AG08396 (cell line): ENCODE measurements at places on chromosomes 2 and 18.
A peak's percentile ranks its signal among the peaks of the same experiment; 100 is the strongest.

DNA sequence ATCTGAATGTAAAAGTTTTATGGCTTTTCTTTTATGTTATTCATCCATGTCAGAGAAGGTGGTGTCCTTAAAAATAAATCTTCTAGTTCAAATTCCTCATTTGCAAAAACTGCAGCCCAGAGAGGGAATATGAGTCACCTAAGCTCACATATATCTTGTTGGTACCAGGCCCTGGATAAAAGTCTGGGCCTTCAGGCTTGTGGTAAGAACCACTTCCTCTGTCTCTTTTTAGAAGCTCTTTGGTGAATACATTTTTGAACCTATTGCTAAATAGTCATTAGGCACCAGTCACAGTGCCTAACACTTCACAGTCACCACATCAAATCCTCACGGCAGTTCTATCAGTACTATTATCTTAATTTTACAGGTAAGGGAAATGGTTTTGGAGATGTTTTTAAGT is 199.2 kb downstream of the KCNS3 start:
- DNase-seq, result no peak

DNA sequence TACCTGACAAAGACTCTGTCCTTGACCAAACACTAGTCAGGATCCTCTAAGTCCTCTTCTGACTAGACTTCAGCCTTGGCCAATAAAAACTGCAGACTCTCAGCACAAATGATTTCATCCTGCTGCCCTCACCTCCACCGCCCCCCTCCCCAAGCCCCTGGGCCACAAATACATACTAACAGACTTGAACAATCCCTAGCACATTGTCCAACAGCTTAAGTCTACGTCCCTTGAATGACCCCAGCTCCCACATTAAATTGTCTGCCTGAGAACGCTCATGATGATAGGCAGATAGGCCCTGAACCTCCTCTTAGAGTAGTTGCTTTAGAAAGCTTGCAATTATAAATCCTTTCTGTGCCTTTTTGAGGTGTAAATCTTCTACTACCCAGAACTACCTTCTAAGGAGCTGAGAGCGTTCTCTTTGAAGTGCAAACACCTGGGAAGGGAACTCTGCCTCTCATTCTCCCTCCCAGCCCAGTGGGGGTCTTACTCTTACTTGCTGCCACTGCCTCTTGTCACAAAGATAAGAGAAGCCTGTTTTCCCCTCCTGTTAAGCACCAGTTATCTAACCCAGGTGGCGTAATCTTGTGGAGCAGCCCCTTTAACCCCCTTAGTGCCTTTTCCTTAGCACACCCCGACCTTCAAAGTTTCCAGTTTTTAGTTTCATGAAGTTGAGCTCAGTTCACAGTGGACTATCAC is 1225.6 kb downstream of the LRP1B start:
- no peak for DNase-seq

- peak; percentile 28 for DNase-seq
These were observed 37.4 kb downstream of the ACTR2 start for GRCh38 chr2:65264821-65265670.

- peak; percentile 8 for DNase-seq
These were observed 181.2 kb downstream of the ATAD2B start for GRCh38 chr2:23745726-23746105.

GRCh38 chr2:46073540-46074046 is 223.6 kb upstream of the EPAS1 start:
- DNase-seq, result peak; percentile 80

DNA sequence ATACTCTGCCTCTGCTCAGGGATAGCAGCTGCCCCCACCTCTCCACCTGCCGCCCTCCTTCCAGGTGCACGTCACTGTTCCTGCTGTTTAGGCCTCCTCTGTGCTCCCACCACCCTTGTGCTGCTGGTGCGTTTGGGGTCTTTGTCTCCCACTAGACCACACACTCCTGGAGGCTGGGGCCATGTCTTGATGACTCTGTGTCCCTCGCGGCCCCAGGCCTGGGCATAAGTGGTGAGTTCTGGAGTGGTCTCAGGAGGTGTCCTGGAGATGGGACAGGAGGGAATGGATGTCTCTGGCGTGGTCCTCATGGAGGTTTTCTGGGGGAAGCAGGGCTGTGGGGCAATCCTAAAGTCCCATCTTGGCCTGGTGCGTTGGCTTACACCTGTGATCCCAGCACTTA is 132.1 kb downstream of the TFCP2L1 start:
- DNase-seq, result no peak

DNA sequence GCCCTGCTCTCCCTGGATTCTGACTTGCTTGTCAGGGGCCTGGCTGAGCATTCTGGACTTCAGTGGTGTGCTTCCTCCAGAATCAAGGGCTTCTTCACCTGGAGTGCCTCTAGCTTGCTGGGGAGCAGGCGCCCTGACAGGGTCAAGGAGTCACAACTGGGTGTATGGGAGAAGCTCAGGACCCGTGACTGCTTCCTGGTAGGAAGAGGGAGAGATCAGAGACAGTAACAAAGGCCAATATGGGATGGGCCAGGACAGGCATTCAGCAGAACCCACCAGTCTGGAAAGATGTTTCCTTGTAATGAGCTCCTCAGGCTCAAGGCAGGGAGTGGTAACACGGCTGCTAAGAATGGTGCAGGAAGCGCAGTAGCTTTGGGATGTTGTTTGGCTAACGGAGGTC is 104.4 kb upstream of the ACAA2 start:
- DNase-seq, result no peak
